Activated CD8-positive, alpha-beta memory T cell treated with anti-CD3 and anti-CD28 coated beads for 4 hours (primary cell): ENCODE measurements at places on chromosomes 7 and 10.
A peak's percentile ranks its signal among the peaks of the same experiment; 100 is the strongest.

DNA sequence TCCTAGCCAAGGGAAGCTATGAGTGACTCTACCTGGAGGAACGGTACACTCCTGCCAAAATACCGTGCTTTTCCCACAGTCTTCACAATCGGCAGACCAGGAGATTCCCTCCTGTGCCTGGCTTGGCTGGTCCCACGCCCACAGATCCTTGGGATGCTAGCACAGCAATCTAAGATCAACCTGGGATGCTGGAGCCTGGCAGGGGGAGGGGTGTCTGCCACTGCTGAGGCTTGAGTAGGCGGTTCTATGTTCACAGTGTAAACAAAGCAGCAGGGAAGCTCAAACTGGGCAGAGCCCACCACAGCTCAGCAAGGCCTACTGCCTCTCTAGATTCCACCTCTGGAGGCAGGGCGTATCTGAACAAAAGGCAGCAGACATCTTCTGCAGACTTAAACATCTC is 295.3 kb downstream of the ELMO1 start:
- no peak for DNase-seq

DNA sequence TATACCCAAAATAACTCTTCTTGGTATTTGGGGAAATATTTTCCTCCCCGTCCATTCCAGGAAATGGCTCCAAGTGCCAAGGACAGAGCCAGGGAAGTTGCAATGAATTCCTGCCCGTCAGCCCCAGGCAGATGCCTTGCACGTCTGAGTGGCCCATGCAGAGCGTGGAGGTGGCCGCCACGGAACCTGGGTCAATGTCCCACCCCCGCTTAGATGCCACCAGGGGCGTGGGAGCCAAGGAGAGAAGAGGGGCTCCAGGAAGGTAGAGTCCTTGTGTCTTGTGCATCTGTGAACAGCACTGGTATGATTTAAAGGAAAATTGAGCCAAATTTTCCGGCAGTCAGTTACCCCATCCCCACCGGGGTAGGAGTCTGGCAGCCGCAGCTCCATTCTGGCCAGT is 1.6 kb downstream of the LEP start:
- no peak for DNase-seq

- DNase-seq = peak; percentile 6
These were observed 37.8 kb upstream of the PSAP start for GRCh38 chr10:71888623-71889387.

DNA sequence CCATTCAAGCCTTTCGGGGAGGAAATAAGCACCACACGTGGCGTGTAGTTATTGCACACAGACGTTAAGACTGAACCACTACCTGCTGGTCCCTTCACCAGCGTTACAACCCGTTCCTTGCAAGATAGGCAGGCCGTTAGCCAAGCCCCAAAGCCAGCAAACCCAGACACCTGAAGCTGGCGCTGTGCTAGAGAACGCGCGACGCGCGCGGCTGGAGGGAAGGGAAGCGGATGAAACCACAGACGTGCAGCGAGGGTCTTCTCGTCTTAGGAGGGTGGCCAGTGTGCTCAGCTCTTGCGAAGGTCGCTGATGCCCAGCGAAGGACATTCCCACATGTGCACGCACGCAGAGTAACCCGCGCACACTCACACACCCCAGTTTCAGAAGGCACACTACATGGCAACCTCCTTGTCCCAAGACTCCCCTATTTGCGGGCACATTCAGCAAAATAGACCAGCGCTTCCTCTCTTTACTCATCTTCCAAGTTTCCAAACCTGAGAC is 980 bp downstream of the TMEM26 start:
- DNase-seq = no peak

DNA sequence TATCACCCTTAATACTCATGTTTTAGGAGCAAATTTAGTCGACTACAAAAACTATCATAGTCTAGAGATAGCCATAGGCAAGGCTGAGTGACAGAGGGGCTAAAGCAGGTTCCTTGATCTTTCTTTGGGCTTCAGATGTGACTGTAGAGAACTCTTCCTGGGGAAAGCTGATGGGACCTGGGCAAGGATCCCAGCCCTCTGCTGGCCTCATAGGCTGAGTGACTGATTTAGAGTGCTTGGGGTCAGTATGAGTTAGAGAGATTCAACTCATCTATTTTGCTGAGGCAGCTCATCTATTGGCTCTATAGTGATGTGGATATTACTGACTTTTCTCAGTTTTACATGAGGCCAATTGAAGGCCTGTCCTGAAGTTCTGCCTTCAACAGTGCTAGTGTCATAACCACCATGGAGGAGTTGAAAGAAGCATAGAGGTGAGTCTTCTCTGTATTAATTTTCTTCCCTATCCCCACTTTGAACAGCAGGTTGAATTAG is 81.6 kb downstream of the SAMD9 start:
- no peak for DNase-seq

- no peak for DNase-seq
These were observed 9.4 kb downstream of the ELFN1 start for GRCh38 chr7:1679326-1679965.

- DNase-seq = no peak
These were observed 14.2 kb upstream of the BMPR1A start for GRCh38 chr10:86742230-86742629.

DNA sequence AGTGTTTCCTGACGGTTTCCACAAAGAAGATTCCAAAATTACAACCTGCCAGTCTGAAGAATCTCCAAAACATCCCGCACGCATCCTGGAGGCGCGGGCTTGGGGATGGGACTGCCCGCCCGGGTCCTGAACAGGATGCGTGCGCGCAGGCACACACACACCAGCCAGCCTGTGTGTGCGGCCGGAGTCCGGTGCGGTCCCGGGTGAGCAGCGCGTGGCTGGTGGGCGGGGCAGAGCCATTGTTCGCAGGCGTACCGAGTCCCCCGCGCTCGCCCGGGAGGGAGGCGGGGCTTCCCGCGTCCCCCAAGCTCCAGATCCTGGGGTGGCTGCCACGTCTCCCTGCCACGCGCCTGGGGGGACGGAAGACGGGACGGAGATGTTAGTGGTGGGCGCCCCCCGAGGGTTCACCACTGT is 675 bp upstream of the SCD start:
- peak; percentile 31 for DNase-seq

DNA sequence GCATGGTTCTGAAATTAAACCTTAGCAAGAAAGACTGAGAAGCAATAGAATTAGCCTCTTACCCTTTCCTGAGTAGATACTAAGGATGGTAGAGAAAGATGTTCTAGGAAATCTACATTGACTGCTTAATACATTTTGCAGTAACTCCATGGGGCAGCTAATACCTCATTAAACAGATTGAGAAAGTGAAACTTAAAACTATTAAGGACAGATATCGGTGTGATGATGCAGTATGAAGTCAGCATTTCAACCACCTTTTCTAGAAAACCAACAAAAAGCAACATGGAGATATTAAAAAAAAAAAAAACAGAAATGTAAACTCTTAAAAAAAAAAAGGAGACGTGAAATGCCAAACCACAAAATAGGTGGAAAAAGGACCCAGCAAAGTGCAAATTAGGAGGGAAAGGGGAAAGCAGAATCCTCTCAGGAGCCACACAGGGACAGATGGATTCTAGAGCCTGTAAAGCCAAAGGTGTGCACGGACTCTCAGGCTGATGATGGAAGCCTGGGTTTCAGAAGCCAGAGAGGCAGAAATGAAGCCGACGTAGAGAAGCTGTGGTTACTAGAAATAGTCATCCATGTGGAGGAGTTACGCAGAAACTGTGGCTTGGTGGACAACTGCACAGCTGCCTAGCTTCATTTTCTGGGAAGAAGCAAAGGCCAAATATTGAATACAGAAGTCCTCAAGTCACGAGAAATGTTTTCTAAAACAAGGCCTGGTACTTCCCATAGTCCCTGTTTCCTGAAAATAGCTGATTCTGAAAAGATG is 38.1 kb upstream of the GPR141 start:
- no peak for DNase-seq

DNA sequence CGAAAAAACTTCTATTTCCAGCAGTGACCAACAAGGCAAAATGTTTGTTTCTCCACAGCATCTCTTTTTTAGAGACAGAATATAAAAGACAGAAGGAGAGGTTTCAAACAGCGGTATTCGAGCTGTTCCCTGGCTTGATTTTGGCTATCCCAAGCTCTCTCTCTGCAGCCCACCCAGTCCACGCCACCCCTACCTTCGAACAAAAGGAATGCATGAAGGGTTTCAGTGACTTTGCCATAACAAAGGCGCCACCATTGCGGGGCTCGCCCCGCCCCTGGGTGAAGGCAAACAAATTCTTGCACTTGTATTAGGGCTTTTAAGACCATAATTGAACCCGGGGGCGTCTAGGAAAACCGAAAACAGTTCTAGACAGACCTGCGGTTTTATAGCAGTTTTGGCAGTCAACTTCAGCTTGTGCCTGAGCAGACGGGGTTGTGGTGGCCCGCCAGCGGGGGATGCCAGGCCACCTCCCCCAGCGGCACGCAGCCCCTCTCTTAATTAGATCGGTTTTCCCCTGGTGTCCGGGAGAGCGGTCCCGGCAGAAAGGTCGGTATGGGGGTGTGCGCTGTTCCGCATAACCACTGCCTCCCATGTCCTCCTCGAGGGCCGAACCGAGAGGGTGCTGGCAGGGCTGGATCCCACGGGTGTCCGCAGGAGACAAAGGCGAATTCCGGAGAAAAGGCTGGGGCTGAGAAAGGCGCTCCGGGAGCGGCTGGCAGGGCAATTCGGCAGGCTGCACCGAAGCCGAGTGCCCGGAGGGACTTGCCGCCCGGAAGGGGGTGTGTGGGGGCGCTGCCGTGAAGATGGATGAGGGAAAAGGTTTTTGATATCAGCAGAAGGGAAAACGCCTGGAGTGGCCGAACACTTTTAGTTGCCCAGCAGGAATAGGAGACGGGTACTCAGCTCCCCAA is 2.7 kb upstream of the HOXA11 start:
- no peak for DNase-seq

- DNase-seq = no peak
These were observed 16.8 kb downstream of the GIMAP5 start for GRCh38 chr7:150753826-150754603.

DNA sequence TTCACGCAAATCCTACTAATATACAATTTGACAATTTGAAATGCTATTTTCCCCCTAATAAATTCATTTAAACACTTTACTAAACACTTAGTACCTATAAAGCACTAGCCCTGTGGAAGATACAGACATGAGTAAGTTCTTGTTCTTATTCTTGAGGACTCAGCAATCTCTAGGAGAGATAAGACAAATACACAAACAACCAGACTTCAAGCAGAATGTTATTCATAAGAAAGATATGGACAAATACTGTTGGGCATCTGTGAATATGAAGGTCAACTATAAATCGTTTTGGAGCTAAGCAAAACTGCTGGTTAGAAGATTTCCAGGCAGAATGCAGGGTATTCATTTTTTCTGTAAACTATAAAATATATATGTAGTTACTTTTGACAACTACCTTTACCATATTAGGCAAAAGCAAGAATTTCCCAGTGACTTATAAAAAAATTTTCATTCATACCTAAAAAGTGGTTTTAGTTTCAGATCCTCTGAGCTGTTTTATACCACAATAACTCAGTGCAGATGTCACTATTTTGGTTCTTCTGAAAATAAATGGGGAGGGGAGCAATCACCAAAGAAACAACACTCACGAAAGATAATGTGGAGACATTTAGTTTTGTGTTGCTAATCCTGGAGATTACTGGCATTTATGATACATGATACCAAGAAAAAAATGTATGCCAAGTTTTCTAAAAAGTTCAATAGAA is 3.8 kb downstream of the VPS41 start:
- no peak for DNase-seq

GRCh38 chr10:101843032-101844021 is at the start of gene KCNIP2:
KCNIP2 (minus strand) TSS chr10:101843800; CDS start chr10:101843568, 232 bp downstream.
- DNase-seq = no peak

- DNase-seq = no peak
These were observed 60.7 kb upstream of the DNAJB6 start for GRCh38 chr7:157276091-157276561.

- DNase-seq = no peak
These were observed 92.9 kb downstream of the PLXDC2 start for GRCh38 chr10:19908991-19909696.

GRCh38 chr7:138801256-138801655 is 3.3 kb upstream of the ATP6V0A4 start:
- DNase-seq = no peak

DNA sequence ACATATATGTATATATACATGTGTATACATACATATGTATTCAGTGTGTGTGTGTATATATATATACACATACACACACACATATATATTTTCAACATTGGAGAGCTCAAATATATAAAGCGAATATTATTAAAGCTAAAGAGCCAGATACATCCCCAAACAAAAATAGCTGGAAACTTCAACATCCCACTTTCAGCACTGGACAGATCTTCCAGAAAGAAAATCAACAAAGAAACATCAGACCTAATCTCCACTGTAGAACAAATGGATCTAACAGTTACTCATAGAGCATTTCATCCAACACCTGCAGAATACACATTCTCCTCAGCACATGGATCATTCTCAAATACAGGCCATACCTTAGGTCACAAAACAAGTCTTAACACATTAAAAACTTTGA is 799.0 kb downstream of the PCDH15 start:
- DNase-seq = no peak
